NCI-H1436 treated with DMSO at 0.1 percent for 48 hours (cell line): ENCODE measurements at places on chromosomes 5 and 9.

- no peak for DNase-seq
Measured at GRCh38 chr5:179793468-179794139, at the start of gene LTC4S. Gene LTC4S, plus strand, starts transcription at chr5:179793986. Its CDS starts 95 bp downstream, at chr5:179794081.

DNA sequence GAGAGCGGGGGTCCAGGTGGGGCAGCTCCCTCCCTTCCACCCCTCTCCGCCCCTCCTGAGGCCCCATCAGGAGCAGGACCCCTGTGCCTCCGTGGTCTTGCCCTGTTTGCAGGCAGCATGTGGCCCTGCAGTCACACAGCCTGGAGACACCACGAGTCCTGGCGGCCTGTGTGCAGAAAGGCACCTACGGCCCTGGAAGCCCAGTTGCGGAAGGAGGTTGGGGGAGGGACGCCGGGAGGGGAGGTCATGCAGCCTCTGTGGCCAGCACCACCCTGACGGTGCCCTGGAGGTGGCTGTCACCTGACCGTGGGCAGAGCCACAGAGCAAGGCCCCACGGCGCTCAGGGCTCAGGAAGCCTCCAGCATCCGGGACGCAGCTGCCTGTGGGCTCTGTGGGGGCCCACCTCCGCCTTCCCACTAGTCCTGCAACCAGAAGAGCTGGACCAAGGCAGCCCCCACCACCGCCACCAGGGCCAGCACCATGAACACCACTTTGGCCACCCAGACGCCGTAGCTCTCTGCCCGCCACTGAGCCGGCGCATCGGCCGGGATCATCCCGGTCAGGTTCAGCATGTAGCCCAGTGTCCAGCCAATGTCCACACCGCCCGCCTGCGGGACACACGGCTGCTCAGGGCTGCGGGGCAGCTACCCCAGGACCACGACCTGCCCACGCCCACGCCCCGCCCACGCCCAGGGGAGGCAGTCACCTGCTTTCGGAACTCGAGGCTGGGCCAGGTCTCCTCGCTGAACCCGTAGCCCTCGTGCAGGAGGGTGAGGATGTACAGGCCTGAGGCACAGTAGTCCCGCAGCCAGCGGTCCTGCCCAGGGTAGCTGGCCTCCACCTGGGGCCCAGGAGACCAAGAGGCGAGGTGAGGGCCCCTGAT lies 6.4 kb downstream of the ENTPD8 start:
- no peak for DNase-seq

DNA sequence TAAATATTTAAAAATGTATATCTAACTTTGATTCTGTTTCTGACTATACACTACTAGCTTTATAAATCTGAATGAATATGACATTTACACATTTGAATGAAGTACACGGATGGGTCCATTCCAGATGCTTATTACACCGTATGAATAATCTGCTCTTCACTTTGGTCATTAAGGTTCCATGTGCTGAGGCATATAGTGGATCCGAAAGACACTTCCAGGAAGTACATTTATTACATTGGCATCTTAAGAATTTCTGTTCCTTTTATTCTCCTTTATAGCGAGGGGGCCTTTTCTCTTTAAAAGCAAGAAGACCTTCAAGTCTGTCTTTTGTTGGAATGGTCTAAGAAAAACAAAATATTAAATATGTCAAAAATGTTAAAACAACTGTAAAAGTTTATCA lies 147.6 kb downstream of the AUH start:
- DNase-seq, result no peak

- no peak for DNase-seq
Measured at GRCh38 chr9:89291741-89292140, 19.3 kb upstream of the CKS2 start.

DNA sequence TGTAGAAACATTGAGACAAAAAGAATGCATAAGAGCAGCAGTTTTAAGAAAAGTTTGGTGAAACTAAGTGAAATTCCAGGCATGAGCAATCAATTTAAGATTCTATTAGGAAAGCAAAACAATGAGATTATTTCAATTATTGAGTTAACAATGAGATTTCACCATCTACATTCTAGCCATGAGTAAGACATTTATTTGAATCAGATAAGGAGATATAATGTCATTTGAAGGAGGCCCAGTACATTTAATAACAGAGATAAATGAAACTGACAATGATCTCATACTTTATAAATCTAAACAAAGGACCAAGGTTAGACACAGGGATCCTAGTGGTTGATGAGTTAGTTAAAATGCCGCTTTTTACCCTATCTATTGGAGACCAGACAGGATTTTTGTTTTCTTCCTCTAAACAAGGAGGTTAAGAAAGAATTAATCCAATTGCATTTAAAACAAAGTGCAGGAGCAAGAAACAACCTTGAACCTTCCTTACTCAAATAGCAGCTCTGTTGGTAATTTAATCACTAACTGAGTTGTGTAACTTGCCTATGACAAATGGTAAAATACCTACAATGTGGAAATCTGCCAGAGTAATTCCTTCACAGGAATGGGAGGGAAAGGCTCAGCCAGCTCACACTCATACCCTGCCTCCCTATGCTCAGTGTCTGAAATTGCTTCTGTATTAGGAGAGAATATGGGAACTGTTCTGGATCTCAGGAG lies 103.5 kb upstream of the NR3C1 start:
- DNase-seq, result no peak

- DNase-seq, result no peak
Measured at GRCh38 chr9:135379540-135380267, 99.9 kb upstream of the PPP1R26 start.

GRCh38 chr5:332843-333242 lies 11.3 kb downstream of the AHRR start:
- no peak for DNase-seq

GRCh38 chr5:51416149-51416548 lies 32.9 kb downstream of the ISL1 start:
- DNase-seq, result no peak

- DNase-seq, result no peak
Measured at GRCh38 chr5:122870219-122870856, 24.9 kb downstream of the SNX24 start.

GRCh38 chr9:83059417-83059816 lies 3.5 kb downstream of the RASEF start:
- DNase-seq, result no peak

DNA sequence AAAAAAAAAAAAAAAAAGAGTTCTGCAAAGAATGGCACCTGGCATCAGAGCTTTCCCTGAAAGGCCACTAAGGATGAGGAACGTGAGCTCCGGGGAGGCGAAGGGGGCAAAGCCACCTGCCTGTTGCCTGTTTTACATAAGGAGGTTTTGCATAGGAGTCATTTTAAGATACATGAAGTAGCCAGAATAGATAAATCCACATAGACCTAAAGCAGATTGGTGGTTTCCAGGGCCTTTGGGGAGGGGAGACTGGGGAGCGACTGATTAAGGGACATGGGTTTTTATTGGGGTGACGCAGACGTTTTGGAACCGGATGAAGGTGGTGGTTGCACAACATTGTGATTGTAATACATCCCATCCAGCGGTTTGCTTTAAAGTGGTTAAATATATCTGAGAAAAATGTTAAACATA lies 7.1 kb downstream of the NEK6 start:
- no peak for DNase-seq

DNA sequence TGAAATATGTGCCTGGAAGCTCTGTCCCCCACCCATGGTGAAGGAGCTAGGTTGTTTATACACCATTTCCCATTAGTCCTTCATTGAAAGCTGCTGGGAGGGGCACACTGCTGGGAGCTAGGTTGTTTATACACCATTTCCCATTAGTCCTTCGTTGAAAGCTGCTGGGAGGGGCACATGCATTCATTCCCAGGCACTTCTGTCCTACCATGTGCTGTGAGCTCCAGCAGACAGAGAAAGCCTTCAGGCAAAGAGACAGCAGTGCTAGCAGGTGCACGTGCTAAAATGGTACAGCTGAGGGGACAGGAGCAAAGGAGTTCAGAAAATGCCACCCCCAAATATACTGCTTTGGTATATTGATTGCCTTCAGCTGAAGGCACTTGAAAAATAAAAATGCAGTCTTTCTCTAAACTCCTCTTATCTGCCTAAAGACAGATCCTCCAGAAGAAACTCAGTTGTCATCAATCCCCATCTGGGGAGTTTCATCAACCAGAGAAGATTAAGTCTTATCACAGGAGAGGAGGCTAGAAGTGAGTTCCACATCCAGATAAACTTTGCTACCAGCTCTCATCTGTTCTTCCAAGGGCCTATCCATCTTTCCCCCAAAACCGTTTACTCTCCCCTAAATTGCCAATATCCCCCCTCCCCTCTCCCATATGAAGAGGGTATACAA lies 27.7 kb upstream of the DAPK1 start:
- no peak for DNase-seq

DNA sequence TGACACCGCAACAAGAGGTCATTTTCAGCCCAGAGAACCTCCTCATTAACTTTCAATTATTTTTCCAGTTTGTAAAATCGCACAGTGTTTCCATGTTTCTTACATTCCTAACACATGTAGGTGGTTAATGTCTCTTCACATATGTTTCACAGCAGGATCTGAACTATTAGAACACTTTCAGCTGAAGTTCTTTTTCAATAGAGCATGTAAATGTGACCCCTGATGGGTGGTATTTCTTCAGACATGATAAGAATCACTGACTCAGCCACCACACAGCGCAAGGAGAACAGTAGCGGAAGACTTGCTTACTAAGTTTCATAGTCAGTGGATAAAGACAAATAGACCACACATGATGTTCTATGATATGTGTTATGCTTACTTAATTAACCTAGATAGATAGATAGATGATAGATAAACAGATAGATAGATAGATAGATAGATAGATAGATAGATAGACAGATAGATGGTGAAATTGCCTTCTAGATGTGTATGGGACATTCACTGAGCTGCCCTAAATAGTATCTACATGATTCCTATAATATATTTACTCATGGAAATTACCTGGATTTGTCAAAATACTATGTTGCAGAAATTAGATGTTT lies 1992.1 kb upstream of the NUDT12 start:
- no peak for DNase-seq

DNA sequence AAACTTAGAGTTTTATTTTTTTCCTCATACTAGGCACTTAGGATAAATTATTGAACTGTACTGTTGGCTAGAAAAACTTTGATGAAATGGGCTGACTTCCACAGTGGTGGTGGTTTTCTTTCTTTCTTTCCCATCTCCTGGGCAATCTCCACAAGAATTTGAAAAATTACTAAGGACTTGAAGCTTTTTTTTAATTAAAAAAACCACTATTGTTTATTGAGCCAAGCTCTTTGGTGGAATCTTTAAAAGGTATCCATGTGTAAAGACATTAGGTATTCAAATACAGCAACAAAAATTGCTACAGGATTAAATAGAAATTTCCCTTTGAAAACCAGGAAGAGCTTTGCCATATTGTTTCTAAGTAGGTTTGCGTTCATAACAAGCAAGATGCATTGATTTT lies 14.1 kb downstream of the MARCHF6 start:
- DNase-seq, result no peak

DNA sequence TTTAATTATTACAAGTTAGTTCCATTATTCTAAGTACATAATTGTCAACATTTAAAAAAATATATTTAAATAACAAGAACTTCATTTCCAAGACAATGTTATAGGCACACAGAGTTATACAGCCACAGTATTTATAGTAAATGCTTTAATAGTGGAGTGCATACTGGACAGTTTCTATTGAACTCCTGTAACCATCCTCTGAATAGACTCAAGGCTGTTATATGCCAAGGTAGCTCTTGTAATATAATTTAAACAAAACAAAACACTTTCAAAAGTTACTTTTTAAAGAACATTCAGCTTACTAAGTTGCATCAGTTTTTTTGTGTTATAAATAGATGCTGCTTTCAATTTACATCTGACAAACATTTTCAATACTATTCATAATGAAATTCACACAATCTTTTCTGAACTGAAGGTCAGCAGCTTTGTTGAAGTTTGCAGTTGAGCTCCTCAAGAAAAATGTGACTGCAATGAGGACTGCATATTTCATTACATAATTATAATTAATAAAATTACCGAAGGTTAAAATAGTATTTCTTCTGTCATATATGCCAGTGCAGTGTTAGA lies 549.9 kb upstream of the CYLC2 start:
- no peak for DNase-seq

DNA sequence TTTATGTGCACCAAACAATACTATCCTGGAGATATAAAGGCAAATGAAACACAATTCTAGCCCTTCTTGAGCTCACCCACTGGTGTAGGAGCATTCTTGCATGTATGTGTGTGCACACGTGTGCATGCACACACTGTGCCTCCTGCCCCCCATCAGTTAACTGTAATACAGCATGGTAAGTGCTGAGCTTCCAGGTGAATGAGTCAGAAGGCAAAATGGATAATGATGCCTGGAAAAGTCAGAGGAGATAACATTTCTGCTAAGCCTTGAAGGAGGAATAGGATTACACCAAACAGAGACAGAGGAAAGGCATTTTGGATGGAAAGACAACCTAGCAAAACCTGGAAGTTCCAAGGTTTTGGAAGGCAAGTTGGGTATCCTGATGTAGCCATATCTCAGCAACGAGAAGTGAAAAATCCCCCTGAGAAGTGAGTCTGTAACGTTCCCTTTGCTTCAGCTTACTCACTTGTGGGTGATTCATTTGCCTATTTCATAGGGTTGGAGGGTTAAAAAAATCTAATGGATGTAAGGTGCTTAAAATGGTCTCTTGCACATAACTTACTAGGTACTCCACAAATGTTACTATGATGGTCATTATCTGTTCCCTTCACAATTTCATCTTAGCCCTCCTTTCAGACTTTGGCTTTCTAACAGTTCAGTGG lies 101.4 kb upstream of the STC2 start:
- DNase-seq, result no peak

DNA sequence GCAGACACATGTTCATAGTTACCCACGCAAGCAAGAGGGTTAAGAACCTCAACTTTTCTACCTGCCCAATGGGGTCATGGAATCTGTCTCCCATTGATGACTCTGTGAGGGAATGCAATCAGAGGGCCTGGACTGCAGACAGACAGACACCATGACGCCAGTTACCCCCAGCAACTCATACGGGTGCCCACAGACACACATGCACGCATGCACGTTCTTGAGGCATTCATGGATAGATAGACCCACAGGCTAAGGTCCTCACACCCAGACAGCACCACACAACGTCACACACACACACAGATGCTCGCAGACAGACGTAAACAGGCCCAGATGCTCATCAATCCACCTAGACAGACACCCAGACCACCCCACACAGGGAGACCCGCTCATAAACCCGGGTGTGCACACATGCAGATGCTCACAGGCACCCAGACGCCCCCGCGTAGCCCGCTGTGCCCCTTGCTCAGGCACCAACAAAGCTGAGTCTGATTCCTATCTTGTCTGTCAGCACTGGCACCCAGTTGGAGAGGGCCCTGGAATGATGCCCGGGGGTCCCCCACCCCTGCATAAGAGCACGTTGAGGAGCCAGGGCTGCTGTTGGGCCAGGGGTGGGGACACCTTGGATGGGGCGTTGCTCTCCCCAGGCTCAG lies 23.6 kb downstream of the LHX2 start:
- no peak for DNase-seq

- DNase-seq, result peak; percentile 38
Measured at GRCh38 chr9:127166651-127167524, 44.5 kb upstream of the ANGPTL2 start.
